Astrocyte (in vitro differentiated cells and primary cell): ENCODE measurements at places on chromosomes 6 and 20.

- DNase-seq, result peak; percentile 8
These were observed 50.2 kb upstream of the ELOVL5 start for GRCh38 chr6:53399027-53399344.

- DNase-seq, result peak; percentile 42
These were observed 144.5 kb downstream of the MAP3K7 start for GRCh38 chr6:90442366-90442765.

- no peak for DNase-seq
These were observed 1.0 kb upstream of the TOMM34 start for GRCh38 chr20:44961011-44961869.

DNA sequence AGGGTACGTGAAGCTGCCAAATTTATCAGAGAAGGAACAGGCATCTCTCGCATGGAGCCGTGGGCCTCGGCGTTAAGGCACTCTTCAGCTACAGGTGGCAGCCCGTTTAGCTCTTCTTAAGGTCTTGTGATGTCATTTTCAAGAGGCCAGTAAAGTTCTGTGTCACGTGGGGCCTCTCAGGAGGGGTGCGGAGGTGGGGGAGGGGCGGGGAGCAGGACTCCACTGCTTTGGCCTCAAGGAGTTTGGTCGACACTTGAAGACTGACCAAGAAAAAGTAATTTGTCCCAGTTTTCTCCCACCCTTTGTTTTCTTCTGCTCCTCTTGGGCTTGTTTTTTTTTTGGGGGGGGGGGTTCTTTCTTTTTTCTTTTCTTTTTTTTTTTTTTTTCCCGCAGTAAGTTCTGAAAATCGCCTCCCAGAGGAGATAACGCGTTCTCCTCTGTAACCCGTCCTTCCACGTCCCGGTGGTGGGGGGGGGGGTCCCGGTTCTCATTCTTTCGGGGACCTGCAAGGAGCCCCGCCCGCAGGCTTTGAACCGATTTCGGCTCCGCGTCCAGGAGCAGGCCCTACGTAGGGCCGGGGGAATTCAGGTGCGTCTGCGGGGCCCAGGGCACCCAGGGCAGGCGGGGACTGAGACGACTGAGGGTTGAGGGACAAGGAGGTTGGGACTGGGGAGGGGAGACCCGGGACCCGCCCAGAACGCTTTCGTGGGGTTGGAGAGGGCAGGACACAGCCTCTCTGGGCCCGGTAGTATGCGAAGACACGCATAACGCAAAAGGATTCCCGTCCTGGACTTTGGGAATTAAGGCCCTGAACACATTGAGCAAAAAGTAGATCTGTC, 26.0 kb downstream of the GPX6 start:
- DNase-seq, result peak; percentile 67

GRCh38 chr20:62362991-62363919, 3.9 kb downstream of the LAMA5 start:
- DNase-seq, result no peak

- DNase-seq, result peak; percentile 55
These were observed 130.4 kb downstream of the INSM1 start for GRCh38 chr20:20498076-20498861.

DNA sequence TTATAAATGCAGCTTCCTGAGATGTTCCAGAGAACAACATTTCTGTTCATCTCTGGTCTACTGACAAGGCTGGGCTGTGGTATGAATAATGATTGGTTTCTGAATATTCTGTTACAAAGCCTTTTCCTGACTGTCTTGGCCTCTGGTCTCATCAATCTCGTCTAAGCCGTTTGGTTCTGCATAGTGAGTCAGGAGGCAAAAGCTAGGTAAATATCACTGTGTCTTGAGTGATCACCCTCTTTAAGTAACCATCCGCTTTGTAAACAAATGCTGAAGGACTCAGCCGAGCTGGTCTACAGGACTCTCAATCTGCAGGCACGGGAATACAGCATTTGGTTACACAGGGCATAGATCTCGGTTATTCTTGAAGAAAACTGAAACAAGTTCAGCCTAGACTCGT, 511.9 kb downstream of the KIF16B start:
- no peak for DNase-seq

- DNase-seq, result no peak
These were observed 148.2 kb downstream of the BCKDHB start for GRCh38 chr6:80254716-80255115.

- DNase-seq, result no peak
These were observed 109.8 kb upstream of the EMILIN3 start for GRCh38 chr20:41476446-41476845.

- no peak for DNase-seq
These were observed 63.8 kb upstream of the ATXN1 start for GRCh38 chr6:16824845-16825685.

DNA sequence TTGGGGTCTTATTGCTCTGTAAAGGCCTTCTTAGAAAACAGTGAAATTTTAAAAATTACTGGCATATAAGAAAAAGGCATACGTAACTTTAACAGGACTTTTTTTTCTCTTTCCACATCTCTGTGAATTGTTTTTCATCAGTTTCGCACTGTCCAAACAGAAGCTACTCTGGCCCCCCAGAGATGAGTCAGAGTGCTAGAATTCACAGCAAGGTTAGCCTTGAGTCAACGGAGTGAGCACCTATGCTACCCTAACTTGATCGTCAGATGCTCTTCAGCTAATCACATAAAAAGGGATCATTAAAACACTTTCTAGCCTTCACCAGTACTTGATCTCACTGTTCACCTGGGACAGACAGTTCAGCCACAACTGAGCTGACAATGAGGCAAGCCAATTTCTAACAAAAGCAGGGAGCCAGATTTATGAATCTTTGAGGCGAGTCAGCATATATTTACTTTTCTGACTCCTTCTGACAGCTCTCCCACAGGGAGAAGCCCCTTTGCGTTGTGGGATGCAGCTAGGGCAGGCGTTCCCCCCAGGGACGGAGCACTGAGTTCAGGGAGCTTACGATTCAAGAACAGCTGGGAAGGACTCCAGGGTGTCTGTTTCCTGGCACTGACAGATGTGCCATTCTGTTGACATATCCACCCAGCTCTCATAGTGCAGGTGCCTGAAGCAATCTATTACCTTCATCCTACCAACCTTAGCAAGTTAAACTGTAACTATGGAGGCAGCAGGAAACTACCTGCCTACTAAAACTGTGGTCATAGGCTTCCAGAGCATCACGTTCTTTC, 46.4 kb upstream of the SPDEF start:
- peak; percentile 15 for DNase-seq

DNA sequence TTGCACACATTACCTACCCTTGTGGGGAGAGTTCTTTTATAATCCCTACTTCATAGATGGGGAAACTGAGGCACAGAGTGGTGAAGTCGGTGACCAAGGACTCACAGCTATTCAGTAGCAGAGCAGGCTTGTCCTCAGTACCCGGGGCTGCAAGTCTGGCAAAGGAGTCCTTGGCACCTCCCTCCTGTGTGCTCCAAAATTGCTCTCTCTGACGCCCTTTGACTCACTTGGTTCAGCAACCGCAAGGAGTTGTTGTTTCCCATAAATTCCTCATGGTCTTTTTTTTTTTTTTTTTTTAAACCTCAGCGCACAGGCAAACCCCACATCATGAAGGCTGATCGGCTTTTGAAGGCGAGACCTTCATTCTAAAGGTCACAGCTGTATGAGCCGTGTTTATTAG, 143.2 kb downstream of the CEBPB start:
- peak; percentile 94 for DNase-seq

DNA sequence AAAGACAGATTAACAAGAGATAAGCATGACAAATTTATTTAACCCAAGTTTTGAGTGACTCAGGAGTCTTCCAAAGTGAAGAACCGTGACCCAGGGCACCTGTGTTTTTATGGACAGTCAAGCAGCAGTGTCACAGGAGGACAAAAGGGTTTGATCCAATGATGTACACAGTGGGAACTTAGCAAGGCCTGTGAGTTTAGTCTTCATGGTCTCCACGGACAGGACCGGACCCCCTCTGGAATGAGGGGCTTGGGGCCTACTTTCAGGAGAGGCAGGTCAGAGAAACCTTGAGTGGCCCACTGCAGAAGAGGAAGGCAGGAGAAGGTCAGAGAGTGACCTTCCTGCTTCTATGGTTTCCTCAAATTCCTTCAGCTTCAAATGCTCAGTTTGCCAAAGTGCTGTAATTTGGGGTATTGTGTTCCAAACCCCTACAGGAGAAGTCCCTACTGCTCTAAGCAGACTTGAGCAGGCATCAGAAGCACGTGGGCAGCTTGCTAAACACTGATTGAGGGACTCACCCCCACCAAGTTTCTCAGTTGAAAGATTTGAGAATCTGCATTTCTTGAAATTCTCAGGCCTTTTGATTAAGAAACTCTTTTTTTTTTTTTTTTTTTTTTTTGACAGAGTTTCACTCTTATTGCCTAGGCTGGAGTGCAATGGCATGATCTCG, 26.4 kb upstream of the ZMYND8 start:
- DNase-seq, result no peak

GRCh38 chr20:33814238-33814712, 3.1 kb downstream of the CHMP4B start:
- DNase-seq, result no peak

DNA sequence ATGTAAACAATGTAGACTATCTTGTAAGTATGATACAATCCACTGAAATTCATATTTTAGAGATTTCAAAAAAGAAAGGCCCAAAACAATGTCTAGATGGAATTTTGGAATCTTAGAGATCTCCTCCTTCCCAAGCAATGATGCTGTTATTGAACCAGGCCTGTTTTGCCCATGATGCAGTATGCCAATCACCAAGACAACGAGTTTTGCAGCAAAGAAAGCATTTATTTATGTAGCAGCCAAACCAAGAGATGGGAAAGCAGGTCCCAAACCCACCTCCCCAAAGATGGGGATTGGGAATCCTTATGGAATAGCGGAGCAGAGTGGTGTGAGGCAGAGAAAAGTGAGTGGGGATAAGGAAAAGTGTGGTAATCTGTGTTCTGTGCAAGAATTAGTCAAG, 197.8 kb upstream of the NT5E start:
- no peak for DNase-seq
